ENCODE measurements at places on chromosomes 7 and 10.

DNA sequence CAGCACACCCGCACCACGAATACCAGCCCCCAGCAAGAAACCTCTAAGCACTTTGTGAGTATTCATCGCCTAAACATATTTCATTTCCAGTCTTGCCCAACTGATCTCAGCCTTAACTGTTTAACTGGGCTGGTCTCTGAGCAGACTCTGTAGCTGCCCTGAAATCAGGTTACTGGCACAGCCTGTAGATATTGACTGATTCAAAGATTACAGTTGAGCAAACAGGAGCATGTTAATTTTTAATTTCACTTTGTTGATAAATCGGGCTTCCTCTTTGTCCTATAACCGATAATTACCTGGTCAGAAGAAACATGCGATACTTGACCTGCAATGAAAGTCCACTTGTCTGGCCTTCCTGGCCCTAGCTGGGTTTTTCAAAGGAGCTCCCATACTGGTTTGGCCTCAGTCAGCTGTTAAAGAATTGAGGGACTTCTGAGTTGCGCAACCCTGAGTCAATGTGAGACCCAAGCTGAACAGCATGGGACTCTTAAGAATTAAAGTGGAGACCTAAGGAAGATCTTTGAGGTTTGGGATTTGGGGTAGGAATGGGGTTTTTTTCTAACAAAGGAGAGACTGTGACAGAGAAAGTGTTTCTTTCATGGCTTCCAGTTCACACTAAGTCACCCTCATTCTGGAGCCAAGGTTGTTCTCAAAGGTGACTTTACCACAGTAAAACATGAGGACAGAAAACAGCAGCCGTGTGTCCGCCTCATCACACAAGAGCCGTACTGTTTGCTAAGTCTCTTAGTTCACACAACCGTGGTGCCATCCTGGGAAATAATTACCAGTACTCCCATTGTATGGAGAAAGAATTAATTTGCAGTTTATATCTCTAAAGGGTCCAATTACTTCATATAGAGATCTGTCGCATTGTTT lies 75.9 kb downstream of the PPP1R3C start:
- no peak for DNase-seq

GRCh38 chr7:44059219-44060090 lies 5.9 kb downstream of the PGAM2 start:
- no peak for DNase-seq

DNA sequence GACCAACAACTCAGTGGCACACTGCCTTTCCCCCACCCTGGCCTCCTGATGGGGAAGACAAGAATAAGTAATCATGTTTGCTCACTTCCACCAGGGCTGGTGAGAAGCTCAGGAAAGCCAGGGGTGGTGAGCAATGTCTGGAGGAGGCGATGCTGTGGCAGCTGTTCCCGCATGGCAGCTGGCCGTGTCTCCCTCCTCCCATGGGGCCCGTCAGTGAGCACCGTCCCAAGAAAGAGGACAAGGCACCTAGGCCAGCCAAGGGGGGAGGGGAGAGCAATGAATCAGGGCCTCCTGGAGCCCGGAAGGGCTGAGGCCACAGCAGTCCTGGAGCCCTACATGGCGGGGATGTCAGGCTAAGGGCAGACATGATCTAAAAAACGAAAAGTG lies 69.2 kb upstream of the INSIG1 start:
- no peak for DNase-seq

- DNase-seq: no peak
Measured at GRCh38 chr7:105788816-105789349, 87.5 kb downstream of the ATXN7L1 start.

- no peak for DNase-seq
Measured at GRCh38 chr10:99693933-99694583, 34.7 kb downstream of the ENTPD7 start.

GRCh38 chr7:85748861-85749260 lies 562.0 kb upstream of the SEMA3D start:
- no peak for DNase-seq

GRCh38 chr7:32062150-32062549 lies 8.1 kb downstream of the PDE1C start:
- DNase-seq: no peak

DNA sequence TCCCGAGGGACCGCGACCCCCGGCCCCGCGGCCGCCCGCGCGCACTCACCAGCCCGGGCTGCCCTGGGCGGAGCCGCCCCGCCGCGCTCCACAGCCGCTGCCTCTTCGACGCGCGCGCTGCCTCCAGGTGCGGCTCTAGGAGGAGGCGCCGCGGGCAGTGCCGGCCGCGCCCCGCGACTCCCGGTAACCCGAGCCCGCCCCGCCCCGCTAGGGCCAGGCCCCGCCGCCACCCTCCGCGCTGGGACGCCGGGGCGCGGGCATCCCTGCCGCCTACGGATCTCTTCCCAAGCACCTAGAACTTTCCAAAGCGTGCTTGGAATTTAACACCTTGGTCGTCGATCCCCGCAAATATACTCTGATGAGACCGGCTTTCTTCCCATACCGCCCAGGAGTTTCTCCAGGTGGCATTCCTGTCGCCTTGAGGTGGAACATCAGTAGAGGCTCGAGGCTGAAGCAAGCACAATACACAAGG lies at the start of gene SLC26A5:
Gene SLC26A5, minus strand, starts transcription at position 159 of the 472 bp plus-strand sequence. CDS start 24,693 bp downstream, outside the sequence.
- peak; percentile 46 for DNase-seq

GRCh38 chr10:114902151-114902550 lies 35.8 kb upstream of the TRUB1 start:
- DNase-seq: no peak

- DNase-seq: no peak
Measured at GRCh38 chr7:38232502-38233366, 40.7 kb downstream of the TARP start.

GRCh38 chr7:77858278-77858677 lies 59.7 kb downstream of the PHTF2 start:
- no peak for DNase-seq

DNA sequence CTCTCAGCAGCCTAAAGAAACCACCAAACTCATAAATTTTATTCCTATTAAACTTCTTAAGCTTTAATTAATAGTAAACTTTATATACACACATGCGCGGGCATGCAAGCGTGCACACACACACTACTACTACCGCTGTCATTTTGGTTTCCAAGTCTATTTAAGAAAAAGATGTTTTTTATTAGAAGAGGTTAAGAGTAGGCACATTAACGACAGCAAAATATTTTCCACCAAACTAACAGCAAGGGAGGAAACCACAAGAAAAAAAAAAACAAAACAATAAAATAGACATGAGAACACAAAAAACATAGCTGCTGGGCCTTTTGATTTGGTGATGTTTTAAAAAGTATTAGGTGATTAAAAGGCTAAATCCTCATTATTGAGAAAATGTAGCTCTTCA lies 28.6 kb downstream of the RTKN2 start:
- no peak for DNase-seq

GRCh38 chr10:106082865-106083264 lies 1081.6 kb downstream of the SORCS1 start:
- DNase-seq: no peak
